ENCODE measurements at places on chromosomes 5 and 9.

GRCh38 chr9:136093346-136093986 is 1.6 kb downstream of the NACC2 start:
- peak; percentile 71 for DNase-seq

DNA sequence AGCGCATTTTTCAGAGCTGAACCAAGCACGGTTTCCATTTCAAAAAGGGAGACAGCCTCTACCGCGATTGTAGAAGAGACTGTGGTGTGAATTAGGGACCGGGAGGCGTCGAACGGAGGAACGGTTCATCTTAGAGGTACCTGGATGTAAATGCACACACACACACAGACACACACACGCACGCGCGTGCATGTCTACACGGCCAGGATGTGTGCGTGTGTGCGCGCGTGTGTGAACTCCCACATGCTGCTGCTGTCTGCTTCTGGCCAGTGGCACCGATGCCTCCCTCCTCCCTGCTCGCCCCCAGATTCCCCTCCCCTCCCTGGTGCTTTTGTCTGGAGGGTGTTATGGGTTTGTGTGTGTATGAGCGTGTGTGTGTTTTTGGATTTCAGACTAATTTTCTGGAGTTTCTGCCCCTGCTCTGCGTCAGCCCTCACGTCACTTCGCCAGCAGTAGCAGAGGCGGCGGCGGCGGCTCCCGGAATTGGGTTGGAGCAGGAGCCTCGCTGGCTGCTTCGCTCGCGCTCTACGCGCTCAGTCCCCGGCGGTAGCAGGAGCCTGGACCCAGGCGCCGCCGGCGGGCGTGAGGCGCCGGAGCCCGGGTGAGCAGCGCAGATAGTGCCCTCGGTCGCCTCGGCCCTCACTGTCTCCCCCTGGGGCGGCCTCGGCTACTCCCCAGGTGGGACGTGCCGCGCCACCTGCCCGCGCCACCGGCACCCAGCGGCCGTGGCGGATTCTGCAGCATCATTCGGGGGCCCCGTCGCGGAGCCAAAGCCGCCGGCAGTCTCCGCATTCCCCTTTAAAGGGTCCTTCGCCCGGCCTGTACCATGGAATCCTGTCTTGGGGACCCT is at the start of gene NTRK2:
TSS of gene NTRK2 (plus strand) at position 442 of the 850 bp plus-strand sequence. CDS start 1,020 bp downstream, outside the sequence.
- no peak for DNase-seq

DNA sequence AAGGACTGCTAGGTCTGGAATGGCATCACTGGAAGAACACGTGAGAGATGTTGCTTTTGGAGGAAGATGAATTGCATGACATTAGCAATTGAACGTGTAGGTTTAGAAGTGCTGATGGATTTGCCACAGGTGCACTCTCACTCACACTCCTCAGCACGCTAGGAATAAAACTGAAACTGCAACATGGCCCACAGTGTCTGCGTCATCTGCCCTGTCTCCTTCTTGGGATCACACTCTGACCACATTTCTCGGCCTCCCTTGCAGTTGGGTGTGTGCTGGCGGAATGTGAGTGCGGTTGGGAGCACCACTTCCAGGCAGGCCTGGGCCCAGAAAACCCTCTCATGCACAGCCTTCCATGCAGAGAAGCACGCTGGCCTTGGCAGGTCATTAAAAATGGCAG is 152.8 kb upstream of the LHFPL2 start:
- no peak for DNase-seq

- DNase-seq: no peak
Observed at GRCh38 chr5:15897656-15898055, 281.9 kb downstream of the MARCHF11 start.

DNA sequence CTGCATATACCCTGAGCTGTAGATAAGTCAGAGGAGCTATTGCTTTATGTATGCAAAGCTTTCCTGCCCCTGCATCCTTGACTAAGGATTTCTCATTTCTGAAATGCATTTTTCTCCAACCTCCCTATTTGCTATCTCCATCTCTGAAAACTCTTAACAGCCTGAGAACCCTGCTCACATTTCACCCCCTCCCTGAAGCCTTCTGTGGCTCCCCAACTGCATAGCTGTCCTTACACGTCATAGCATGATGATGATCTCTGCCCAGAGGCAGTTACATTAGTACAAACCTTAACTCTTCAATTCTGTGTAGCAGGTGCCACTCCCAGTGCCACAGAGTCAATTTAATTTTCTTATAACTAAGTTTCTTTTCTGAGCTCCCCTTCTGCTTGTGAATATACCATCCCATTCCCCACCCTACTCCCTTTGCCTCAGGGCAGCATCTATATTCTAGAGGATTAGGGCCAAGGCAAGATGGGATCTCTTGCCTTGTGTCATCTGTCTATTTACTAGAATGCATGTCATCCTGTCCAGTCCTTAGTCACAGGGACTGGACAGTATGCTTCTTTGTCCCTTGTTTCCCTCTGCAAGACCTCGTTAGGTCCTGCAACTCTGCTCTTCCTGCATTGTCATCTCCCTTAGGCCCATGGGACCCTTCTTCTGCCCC is 149.7 kb upstream of the SPRY4 start:
- no peak for DNase-seq

- no peak for DNase-seq
Observed at GRCh38 chr9:35795695-35796094, 4.3 kb downstream of the NPR2 start.

DNA sequence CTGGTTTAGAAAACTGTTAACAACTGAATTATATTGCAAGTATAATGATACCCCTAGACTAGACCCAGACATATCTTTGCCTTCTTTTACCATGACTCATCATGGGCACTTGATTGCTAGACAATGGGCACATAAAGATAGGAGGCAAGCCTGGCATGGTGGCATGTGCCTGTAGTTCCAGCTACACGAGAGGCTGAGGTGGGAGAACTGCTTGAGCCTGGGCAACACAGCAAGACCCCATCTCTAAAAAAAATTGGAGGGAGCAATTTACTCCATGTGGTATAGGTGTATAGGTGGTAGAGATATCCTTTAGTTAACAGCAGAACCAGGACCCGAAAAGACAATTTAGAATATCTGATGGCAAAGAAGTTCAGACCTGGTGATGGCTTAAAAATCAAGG is 51.6 kb downstream of the ELOVL7 start:
- DNase-seq: no peak

- DNase-seq: no peak
Observed at GRCh38 chr9:76417394-76417793, 23.2 kb upstream of the RFK start.

DNA sequence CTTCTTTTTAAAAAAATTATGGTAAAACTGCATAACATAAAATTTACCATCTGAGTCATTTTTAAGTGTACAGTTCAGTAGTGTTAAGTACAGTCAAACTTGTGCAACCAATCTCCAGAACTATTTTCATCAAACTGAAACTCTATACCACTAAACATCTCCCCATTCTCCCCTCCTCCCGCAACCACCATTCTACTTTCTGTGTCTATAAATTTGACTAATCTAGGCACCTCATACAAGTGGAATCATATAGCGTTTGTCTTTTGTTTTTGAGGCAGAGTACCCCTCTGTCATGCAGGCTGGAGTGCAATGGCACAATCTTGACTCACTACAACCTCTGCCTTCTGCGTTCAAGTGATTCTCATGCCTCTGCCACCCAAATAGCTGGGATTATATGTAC is 24.0 kb upstream of the EBF1 start:
- DNase-seq: no peak

GRCh38 chr5:177603631-177604030 is 3.7 kb downstream of the B4GALT7 start:
- no peak for DNase-seq

- no peak for DNase-seq
Observed at GRCh38 chr5:60927450-60927849, 17.4 kb downstream of the ERCC8 start.

DNA sequence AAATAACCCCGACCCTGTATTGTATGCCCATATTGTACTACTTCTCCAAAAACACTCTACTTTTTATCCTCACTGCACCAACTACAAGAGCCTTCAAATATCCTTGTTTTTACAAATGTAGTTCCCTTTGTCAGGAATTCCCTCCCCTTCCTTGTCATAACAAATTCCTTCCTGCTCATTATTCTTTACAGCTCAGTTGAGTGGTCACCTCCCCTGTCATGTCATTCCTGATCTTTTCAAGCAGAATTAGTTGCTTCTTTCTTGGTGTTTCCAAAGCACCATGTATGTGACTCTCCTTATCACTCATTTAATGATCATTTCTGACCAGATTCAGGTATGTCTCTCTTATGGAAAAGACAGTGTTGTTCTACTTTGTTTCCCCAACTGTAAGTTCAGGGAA is 194.2 kb upstream of the SMC2 start:
- no peak for DNase-seq

GRCh38 chr5:4511996-4512656 is 628.0 kb upstream of the ADAMTS16 start:
- DNase-seq: peak; percentile 67

- no peak for DNase-seq
Observed at GRCh38 chr5:122145906-122146305, 16.6 kb downstream of the ZNF474 start.

GRCh38 chr5:178318893-178319292 is 86.3 kb upstream of the PHYKPL start:
- no peak for DNase-seq

GRCh38 chr9:136566901-136567300 is 21.1 kb upstream of the NOTCH1 start:
- no peak for DNase-seq

- DNase-seq: no peak
Observed at GRCh38 chr9:12060811-12061210, 632.4 kb upstream of the TYRP1 start.

DNA sequence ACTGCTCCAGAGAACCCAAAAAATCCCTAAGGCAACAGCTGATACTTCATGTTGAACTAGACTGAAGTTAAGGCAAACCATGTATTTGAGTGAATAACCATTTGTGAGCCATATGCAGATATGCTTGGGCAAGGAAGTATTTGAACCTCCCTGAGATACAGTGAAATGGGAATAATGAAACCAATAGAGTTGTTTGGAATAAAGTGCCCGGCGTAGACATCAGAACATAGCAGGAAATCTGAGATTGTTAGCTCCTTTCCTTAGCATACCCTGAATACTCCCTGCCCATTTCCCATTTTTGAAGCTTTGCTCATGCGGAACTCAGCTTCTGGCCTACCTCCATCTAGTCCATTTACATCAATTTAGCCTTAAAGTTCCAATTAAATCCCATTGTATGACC is 611.9 kb downstream of the EFNA5 start:
- no peak for DNase-seq

DNA sequence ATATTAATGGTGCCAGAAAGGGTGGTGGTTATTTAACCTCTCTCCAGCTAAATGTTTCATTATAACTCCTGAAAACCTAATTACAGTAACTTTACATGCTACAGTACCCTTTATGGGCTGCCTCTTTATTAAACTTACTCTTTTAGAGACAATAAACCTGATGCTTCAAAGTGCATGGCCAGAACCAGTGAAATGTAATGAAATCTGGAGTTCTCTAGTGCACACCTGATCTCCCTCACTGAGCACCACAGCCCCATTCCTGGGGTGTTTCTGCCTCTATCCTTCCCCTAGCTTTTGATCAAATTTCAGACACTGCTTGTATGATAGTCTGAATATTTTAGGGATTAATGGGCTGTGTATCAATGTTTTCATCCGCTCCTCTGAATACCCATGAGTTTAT is 306.5 kb upstream of the WWC1 start:
- no peak for DNase-seq

GRCh38 chr9:86591472-86591871 is 237.3 kb upstream of the TUT7 start:
- DNase-seq: no peak

DNA sequence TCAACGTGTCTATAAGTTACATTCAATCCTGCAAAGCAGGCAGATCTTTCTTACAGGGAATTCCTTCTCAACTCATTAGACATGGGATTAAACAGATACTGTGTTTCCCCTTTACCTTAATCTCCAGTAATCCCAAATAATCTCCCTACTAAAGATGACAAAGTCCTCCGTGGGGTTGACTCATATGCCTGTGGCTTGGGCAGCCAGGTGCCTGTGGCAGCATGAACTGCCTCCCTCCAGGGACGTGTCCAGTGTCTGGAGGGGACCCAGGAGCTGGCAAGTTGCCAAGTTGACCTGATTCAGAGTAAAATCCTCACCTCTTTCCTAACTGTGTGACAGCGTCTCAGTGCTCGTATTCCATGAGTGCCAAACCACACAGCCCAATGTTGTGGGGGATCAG is 94.6 kb upstream of the PTCH1 start:
- DNase-seq: no peak

- no peak for DNase-seq
Observed at GRCh38 chr5:132437604-132438266, 52.8 kb downstream of the IRF1 start.

- no peak for DNase-seq
Observed at GRCh38 chr5:154559398-154560276, 81.6 kb upstream of the HAND1 start.

GRCh38 chr5:43255704-43256103 is 57.5 kb downstream of the HMGCS1 start:
- no peak for DNase-seq

DNA sequence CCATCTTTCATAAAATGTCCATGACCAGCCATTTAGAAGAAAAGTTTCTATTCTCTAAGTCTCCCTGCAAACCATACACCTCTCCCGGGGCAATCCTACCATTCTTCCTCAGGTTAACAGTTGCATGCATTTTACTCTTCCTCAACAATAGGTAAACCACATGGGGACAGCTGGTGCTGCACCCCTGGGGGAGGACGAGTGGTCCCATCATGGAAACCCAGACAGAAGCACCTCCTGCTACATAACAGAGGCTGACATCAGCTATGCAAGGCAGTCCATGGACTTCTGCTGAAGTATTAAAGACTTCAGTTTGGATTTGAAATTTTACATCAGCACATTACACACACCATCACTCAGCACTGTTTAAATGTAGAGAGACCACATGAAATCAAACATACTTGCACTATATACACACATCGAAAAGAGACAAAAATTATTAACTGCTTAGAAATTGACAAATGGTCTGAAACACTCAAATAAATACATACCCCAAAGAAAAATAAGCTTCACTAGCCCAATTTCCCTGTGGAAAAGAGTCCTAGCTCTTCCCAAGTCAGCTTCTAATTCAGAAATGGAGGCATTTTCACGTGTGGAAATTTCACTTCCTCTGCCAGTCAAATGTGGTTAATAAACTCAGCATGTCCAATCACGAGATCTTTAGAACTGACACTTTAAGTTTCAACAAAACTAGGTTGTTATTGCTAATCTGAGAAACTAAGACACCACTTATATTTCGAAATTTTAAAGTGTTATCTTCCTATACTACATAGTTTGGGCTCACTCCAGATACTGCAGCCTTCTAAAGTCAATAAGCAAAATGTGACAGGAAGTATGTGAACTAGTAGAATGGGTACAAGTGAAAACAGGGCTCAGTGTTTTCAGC is 173.4 kb downstream of the ROR2 start:
- DNase-seq: no peak

DNA sequence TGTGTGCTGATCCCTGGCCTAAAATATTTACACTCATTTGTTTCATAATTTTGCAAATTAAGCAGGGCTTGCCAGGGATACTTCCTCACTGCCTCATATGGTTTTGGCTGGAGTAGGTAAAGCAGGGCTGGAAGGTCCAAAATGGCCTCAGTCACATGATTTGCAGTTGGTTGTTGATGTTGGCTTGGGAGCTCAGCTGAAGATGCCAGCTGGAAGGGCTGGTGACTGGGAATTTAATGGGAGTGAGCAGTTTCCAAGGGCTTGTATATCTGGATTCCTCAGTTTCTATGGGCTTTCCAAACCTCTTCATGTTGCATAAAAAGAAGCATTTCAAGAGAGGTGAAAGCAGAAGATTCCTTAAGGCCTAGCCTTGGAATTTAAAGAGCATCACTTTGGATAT is 729.3 kb downstream of the CDH18 start:
- DNase-seq: no peak
